ENCODE measurements at places on chromosomes 13 and 19.

DNA sequence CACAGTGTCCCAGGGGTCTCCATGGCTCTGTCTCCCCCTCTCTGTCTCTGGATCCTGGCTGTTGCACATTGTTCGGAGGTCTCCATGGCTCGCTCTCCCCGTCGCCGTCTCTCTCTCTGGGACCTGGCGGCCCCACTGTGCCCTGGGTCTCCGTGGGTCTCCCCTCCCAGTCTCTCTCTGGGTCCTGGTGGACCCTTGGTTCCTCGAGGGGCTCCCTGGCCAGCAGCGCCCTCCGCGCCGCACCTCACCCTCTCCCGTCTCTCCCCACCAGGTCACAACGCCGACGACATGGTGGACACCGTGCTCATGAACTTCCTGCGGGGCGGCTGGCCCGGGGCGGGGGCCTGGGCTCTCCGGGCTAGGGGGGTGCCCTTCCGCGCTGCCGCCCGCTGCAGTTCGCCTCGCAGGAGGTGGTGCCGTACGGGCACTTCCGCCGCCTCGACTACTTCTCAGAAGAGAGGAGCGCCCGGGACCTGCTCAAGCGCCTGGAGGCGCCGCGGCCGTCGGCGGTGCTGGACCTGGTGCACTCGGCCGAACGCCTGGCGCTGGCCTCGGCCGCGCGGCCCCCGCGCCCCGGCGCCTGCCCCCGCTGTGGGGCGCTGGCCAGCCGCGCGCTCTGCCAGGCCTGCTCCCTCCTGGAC, 29.1 kb downstream of the SIGLEC5 start:
- no peak for DNase-seq

GRCh38 chr13:27921421-27921960, 1.7 kb downstream of the PDX1 start:
- DNase-seq = no peak

GRCh38 chr13:106260352-106260751, 275.1 kb downstream of the EFNB2 start:
- DNase-seq = no peak

DNA sequence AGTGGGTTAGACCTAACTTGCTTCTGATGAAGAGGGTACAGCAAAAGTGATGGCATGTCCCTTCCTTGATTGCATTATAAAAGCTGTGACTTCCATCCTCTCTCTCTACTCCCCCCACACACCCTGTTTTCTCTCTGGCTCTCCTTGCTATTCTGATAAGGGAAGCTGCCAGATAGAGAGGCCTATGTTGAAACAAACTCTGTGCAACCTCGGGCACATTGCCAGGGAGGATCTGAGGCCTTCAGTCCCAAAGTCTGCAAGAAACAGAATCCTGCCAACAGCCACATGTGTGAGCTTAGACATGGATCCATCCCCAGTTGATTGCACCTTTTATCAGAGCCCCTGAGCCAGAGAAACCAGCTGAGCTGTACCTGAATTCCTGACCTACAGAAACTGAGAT, 44.8 kb upstream of the ARGLU1 start:
- DNase-seq = no peak

DNA sequence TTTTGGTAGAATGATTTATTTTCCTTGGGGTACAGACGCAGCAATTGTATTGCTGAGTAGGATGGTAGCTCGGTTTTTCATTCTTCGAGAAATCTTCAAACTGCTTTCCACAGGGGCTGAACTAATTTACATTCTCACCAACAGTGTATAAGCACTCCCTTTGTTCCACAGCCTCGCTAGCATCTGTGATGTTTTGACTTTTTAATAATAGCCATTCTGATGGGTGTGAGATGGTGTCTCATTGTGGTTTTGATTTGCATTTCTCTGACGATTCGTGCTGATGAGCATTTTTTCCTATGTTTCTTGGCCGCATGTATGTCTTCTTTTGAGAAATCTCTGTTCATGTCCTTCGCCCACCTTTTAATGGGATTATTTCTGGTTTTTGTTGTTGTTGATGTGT, 54.8 kb upstream of the UQCRFS1 start:
- DNase-seq = no peak

GRCh38 chr13:57899096-57899495, 267.6 kb downstream of the PCDH17 start:
- no peak for DNase-seq

GRCh38 chr13:85608255-85608829, 190.9 kb downstream of the SLITRK6 start:
- no peak for DNase-seq

GRCh38 chr13:51919531-51919930, 57.8 kb downstream of the CCDC70 start:
- no peak for DNase-seq

- DNase-seq = no peak
Measured at GRCh38 chr13:52695856-52696255, 43.2 kb downstream of the SUGT1 start.

DNA sequence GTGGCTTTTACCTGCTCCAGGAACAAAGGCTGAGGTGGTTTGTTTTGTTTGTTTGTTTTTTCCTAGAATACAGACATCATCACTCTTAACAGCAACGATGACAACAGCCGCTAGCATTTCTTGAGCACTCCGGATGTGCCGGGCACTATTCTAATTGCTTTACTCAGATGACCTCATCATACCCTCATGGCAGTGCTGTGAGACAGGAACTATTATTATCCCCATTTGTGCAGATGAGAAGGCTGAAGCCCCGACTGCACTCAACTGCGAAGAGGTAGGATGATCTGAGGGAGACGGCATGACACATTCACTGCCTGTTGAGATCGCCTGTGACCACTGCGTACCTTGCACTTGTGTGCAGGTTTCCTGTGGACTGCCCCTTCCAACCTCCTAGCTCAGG, 66.5 kb downstream of the CCDC70 start:
- DNase-seq = peak; percentile 3

GRCh38 chr19:10201176-10201575, 6.4 kb upstream of the DNMT1 start:
- DNase-seq = no peak

GRCh38 chr19:44611812-44612295, 1.5 kb upstream of the IGSF23 start:
- no peak for DNase-seq

DNA sequence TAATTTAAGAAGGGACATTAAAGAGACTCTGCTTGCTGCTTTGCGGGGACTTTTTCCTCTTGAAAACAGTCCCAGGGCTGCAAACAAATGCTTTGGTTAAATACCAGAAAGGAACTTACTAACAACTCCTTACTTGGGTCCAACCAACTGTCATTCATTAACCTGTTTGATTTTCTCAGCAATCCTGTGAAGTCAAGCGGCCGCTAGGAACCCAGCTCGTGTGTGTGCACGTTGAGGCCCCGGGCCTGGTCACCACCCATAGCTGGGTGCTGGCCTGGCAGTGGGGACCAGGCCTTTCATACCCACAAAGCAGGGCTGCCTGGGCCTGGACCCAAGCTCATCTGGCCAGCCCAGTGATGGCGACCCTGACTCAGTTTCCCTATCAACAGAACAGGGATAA, 50.7 kb downstream of the C1QTNF9 start:
- DNase-seq = no peak

- DNase-seq = no peak
Measured at GRCh38 chr13:28654276-28654675, 4.7 kb upstream of the POMP start.

- DNase-seq = peak; percentile 38
Measured at GRCh38 chr13:52070929-52071523, 46.5 kb downstream of the UTP14C start.

DNA sequence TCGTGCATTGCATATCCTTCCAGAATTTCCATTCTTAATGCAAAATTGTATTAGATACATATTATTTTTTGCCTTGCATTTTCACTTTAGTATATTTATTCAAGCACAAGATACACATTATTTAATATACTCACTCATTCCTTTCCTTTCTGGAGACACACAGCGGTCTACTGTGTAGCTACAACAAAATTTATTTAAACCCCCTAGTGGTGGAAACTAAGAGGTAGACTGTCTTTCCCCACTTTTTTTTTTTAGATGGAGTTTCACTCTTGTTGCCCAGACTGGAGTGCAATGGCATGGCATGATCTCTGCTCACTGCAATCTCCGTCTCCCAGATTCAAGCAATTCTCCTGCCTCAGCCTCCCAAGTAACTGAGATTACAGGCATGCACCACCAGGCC, 2040.3 kb upstream of the PCDH20 start:
- no peak for DNase-seq

DNA sequence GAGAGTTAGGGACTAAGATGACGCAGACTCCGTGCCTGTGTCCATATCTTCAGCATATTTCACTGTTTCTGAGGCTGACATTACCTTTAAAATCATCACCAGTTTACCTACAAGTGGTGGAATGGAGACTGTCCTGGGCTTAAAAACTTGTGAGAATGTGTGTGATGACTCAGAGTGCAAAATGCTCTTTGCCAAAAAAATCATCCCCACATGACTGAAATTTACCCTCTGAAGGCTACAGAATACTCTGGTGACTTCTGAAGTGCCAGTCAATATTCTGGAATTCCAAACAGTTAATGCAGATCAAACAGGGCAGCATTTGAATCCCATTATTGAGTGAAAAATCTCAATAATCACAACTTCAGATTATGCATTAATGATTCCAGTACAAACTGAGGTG, 901.4 kb downstream of the EFNB2 start:
- DNase-seq = no peak

GRCh38 chr19:38046254-38047048, 139.4 kb downstream of the SIPA1L3 start:
- DNase-seq = no peak

DNA sequence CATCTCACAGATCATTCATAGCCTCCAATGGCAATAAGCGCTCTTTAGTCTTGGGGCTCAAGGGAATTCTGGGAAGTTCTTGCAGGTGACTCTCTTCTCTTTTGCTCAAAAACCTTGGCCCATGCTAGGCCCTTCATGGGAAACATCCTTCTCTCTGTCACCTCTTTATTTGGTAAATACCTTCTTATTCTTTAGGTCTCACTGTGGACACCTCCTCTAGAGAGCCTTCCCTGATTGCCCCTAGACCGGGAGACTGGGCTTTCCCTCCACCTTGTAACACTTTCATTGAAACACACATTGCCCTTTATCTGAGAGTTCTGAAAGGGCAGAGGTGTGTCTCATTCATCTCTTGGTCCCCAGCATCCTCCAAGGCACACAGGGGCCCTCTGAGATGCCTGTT, 1.9 kb downstream of the C19orf81 start:
- no peak for DNase-seq

GRCh38 chr19:3343619-3344502, 22.5 kb upstream of the NFIC start:
- peak; percentile 69 for DNase-seq

DNA sequence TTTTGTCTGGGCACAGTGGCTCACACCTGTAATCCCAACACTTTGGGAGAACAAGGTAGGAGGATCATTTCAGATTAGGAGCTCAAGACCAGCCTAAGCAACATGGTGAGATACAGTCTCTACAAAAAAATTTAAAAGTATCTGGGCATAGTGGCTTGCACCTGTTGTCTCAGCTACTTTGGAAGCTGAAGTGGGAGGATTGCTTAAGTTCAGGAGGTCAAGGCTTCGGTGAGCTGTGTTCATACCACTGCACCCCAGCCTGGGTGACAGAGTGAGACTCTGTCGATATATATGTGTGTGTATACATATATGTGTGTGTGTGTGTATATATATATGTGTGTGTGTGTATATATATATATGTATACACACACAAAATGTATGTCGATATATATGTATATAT, 833.0 kb downstream of the PCDH9 start:
- no peak for DNase-seq

GRCh38 chr13:71902676-71903075, 35.7 kb upstream of the DACH1 start:
- DNase-seq = no peak

DNA sequence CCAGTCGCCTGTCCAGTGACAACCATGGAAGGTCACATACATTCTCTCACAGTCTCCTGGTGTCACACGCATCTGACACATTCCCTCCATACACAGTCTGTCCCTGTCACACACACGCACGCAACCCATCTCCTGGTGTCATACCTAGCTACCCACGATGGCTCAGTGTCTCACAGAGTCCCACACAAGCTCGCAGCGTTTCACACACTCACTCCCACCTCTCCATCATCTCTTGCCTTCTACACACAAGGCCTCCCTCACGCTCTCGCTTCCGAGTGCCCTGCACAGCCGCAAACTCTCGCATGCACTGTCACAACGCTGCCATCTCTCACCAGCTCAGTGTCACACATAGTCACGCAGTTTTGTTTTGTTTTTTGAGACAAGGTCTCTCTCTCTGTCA, 1.2 kb upstream of the GNG8 start:
- DNase-seq = no peak
